Heart left ventricle (tissue), 16 donors: ENCODE measurements at places on chromosomes 1 and 21.

DNA sequence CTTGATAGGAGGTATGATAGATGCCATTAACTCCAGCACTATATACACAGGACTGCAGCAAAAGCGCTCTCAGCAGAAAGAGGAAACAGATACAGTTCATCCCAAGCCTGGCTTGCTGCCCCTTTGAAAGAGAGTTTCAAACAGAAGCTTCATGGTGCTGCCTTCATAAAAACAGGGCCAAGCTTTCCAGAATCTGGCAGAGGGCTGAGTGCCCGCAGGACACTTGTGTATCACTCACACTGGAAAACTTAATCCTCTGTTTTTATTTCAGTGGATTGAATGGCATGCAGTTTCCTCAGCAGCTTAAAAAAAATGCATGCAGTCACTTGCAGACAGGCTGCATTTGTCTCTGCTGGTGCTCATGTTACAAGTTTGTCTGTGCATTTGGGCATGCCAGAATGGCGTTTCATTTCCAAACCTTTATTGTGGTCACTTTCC lies 40.4 kb downstream of the KCNJ15 start:
- no peak for DNase-seq

- DNase-seq, result no peak
These were observed 11.0 kb upstream of the DDR2 start for GRCh38 chr1:162621256-162621655.

- no peak for DNase-seq
These were observed 99.1 kb upstream of the RAB3GAP2 start for GRCh38 chr1:220371324-220371723.

GRCh38 chr1:2356401-2356800 lies 35.0 kb downstream of the MORN1 start:
- DNase-seq, result peak; percentile 49
